ENCODE measurements at places on chromosomes 6 and 20.
A peak's percentile ranks its signal among the peaks of the same experiment; 100 is the strongest.

- no peak for DNase-seq
Observed at GRCh38 chr6:782141-782540, 89.2 kb upstream of the EXOC2 start.

DNA sequence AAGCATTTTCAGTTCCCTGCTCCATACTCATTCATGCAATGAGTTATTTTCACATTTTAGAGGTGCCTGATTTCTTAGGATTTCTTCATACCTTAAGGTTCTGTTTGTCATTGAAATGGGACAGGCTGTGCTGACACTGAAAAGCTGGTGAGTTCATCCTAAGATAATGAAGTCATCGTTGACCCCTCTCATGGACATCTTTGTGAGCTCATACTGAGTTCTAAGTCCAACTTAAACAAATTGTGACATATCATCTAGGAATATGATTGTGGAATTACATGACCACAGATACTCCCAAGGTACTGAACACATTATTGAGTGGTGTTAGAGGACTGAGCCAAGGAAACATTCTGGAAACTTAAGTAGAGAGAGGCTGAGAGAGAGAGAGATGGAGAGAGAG is 224.8 kb upstream of the JAG1 start:
- no peak for DNase-seq

- DNase-seq = peak; percentile 25
Observed at GRCh38 chr6:144931172-144932035, 646.3 kb downstream of the UTRN start.

DNA sequence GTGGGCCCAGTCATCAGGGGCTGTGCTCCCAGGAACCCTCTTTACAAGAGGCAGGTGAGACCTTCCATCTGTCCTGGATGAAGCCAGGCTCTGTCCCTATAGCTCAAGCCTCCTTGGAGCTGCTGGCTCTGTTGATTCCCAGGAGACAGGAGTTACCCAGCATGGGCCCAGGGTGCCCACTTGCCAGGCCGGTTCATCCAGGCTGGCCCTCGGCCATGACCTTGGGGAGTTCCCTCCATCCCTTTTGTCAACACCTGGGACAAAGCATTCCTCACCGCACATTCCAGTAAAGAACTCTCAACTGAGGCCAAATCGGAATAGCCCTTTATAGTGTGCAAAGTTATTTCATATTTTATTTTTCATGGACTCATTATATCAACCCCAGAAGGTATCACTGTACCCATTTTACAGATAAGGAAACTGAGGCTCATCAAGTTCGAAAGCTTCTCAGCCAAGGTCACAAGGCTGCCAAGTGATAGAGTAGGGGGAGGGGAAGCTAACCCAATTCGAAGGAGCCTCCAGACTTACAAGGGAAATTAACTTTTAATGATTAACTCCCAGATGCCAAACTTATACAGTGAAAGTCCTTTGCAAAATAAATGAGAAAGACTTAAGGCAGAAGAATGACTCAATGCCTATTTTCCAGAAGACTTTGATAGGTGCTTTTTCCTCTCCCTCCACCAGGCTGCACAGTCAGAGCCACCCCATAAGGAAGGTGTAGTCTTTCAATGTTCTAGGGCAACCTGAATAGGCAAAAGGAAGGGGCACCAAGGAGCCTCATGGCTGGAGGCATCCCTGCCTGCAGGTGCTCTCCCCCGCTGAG is 18.5 kb downstream of the SDC4 start:
- no peak for DNase-seq

DNA sequence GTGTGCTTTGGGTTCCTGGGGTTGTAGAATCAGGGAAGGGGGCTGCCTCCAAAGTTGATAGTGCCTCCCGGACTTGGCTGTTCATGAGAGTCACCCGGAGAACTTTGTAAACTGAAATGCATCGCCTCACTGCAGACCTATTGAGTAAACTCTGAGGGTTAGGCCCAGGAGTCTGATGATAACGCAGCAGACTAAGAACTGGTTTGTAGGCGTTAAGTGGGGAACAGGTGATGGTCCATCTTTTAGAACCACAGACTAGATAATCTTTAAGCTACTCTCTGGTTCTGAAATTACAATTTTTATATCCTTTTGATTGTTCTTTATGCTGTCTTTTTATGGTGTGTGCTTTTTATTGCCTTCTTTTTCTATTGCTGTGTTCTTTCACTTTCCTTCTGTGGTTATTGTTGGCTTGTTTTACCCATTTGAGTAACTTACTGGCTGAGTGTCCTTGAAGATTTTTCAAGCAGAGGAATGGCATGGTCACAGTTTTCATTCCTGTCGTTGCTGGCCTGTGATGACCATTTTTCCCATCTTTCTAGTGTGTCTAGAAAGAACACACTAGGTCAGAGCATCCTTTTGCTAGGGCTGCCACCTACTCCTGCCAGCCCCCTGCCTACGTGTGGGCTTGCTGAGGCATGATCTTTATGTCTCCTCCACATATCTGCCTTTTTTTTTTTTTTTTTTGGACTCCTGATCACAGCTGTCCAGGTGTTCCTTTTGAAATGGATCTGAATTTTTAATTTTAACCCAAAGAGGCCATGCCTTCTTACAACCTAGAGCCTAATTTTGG is 30.9 kb downstream of the LRRC1 start:
- DNase-seq = no peak

DNA sequence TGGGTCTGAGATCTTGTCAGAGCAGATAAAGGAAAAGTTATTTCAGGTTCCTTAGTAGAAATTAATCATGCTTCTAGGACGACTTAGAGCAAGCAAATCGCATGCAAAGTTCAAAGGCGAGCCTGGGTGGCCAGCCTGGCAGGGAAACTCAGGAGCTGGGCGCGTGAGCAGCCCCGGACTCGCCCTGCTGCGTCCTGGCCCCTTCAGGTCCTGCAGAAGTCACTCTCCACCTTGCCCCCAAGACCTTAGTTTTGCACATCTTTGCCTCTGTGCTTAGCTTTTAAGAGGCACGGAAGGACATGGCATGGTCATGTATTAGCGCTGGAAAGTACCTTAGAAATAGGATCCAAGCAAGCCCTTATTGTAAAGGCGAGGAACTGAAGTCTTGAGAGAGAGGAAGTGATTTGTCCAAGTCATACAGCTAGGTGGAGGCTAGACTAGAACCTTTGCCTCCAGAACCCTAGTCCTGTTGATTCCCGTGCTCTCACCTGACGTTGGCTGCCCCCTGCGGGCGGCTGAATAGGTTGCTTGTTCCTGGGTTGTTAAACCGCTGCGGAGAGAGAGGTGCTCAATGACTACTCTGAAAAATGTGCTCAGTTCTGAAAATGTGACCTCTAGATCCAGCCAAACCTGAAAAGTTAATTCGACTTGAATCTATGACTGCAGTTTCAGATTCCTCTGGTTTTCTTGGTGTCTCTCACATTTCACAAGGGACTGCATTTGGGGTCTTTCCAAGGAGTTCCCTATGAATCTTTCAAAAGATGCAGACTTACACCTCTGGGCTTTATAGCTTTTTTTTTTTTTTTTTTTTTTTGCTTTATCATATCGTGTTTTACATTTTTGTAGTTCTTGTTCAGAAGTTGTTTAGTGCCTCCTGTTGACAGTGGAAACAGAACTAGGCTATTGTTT is 2.7 kb downstream of the MYB start:
- peak; percentile 87 for DNase-seq

DNA sequence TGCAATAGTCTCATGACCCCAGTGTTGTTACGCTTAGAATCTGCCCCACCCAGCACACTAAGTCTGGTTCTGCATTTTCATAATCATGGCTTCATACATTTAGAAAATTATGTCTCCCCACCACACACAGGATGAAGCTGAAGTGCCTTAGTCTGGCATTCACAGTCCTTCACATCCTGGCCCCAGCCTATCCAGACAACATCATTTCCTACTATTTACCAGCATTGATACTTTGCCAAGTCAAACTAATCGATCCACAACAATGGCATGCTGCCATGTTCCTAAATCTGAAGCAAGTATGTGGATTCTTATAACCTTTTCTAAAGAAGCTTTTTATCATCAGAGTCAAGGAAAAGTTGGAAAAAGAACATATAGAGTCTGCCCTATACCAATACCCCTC is 132.4 kb upstream of the FBXL4 start:
- no peak for DNase-seq

DNA sequence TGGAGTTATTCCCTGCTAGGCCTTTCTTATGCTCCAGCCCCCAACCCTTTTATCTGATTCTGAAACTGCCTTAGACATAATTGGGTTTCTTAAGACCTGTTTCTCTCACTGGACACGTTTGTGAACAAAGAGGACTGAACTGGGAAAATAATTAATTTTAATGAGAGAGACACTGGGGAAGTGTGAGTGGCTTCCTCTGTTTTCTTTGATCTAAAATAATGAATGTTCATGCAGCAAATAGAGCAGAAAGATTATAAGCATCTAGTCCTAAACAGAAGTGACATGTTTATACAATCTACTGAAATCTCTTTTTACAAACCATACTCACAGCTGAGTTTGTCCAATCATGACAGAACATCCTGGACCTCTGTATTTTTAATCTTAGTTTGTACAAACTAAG is 157.6 kb downstream of the SH3BGRL2 start:
- DNase-seq = no peak

GRCh38 chr6:12420626-12421025 is 130.5 kb downstream of the EDN1 start:
- DNase-seq = no peak

- no peak for DNase-seq
Observed at GRCh38 chr6:24606200-24606930, 39.6 kb downstream of the KIAA0319 start.

DNA sequence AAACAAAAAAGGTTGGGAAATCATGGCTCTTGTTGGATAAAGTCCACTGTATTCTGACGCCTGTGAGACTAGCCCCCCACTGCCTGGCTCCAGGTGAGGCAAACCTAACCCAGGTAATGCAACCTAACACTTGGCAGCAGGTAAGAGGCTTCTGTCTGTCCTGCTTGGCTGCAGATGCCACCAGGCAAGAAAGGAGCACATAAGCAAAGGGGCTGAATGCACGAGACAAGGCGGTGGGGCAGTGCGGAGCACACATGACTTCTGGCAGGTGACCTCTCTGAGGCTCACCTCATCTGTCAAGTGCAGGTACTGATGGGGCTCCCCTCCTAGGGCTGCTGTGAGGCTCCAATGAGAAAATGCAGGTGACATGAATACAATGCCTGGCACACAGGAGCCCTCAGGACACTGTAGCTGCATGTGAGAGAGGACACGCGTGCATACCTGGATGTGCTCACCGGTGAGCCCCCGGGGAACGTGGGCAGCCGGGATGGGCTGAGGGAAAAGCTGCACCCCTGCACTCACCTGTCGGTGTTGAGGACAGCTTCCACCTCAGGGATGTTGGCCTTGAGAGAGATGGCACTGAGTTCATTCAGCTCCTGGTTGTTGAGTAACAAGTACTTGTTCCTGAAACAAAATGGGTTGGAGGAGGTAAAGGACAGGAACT is 54.1 kb downstream of the MYH7B start:
- no peak for DNase-seq

- no peak for DNase-seq
Observed at GRCh38 chr20:24488800-24489175, 19.4 kb downstream of the SYNDIG1 start.

All from CD4-positive, alpha-beta T cell treated with Interleukin-6 for 4 hours (primary cell).